Occipital lobe (tissue), 3 donors: ENCODE measurements at places on chromosomes 6 and 20.

- no peak for DNase-seq
Observed at GRCh38 chr20:408843-409696, 971 bp downstream of the RBCK1 start.

DNA sequence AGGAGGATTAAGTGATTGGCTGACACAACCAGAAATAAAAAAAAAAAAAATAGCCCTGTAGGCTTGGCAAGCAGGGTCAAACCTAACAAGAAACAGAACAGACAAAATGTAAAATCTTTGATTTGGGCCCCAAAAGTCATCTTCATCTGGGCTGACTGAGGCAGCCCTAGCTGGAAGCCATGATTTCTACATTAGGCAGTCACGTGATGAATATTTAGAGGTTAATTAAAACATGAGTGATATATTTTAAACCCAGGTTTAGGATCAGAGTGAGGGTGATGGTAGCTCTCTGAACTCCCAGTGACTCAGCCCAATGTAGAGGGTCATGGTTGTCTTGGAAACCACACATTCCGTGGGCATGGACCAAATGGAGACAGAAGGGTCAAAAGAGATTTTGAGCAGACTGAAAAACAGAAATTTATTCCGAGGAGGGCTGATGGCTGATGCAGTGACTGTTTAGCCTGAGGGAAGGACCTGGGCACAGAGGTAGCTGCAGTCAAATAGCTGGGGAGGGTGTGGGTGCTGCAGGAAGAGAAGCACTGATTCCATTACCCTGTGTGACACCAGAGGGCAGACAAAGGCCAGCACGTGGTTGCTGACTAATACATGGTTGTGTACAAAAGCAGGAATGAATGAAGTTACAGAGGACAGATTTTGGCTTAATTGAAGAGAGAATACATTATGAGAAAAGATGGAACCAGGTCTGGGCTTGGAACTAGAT is 573.1 kb upstream of the CHD6 start:
- DNase-seq = no peak

- DNase-seq = no peak
Observed at GRCh38 chr20:48281501-48281900, 496.2 kb upstream of the SULF2 start.

DNA sequence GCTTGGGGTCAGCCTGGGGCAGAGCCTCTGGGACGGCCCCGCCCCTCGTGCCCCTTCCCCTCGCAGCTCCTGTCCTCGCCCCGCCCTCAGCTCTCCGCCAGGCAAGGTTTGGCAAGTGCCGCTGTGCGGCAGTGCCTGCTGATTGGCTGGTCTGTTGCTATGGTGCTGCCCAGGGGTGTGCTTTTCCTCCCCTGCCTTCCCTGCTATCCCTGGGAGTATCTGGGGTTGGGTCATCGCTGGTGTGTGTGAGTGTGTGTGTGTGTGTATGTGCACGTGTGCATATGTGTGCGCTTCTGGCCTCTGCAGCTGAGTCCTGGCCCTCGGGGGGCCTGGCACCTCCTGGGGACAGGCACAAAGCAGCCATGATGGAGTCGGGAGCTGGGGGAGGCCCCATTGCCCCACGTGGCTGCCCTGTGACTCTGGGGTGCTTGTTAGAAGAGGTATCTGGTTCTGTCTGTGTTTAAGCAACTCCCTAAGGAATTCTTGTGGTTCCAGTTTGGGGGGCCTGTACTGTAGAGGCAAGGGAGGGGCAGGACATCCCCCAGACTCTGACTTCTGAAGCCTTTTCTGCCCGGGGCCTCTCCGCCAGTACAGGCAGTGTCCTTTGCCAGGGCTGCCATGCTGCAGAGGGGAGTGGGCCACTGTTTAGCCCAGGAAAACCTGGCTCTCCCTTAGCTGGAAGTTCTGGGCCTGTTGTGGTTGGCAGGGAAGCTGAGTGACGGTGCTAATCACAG is 6.9 kb downstream of the RTEL1 start:
- DNase-seq = peak; percentile 61

GRCh38 chr6:100105919-100106529 is 112.0 kb upstream of the MCHR2 start:
- no peak for DNase-seq

- no peak for DNase-seq
Observed at GRCh38 chr6:7827142-7827541, 83.4 kb downstream of the TXNDC5 start.

DNA sequence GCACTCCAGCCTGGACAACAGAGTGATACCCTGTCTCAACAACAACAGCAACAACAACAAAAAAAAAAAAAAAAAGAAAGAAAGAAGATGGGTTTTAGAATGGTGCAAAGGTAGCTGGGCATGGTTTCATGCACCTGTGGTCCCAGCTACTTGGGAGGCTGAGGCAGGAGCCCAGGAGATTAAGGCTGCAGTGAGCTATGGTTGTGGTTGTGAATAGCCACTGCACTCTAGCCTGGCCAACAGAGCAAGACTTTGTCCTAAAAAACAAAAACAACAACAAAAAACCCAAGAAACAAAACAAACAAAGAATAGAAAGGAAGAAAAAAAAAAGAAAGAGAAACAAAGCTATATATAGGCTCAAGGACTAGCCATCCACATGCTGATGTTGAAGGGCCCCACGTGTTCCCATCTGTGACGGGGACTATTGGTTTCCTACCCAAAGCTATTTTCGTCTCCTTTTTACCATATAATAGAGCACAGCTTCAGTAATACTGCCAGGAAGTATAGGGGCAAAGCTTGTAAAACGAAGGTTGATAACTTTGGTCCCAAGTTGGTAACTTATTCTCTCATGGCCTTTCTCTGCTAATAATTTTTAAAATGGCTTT is 7.9 kb upstream of the EEF1E1 start:
- no peak for DNase-seq

- no peak for DNase-seq
Observed at GRCh38 chr6:134331256-134331655, 13.3 kb upstream of the SGK1 start.

- DNase-seq = no peak
Observed at GRCh38 chr6:150425508-150425907, 56.7 kb downstream of the IYD start.

DNA sequence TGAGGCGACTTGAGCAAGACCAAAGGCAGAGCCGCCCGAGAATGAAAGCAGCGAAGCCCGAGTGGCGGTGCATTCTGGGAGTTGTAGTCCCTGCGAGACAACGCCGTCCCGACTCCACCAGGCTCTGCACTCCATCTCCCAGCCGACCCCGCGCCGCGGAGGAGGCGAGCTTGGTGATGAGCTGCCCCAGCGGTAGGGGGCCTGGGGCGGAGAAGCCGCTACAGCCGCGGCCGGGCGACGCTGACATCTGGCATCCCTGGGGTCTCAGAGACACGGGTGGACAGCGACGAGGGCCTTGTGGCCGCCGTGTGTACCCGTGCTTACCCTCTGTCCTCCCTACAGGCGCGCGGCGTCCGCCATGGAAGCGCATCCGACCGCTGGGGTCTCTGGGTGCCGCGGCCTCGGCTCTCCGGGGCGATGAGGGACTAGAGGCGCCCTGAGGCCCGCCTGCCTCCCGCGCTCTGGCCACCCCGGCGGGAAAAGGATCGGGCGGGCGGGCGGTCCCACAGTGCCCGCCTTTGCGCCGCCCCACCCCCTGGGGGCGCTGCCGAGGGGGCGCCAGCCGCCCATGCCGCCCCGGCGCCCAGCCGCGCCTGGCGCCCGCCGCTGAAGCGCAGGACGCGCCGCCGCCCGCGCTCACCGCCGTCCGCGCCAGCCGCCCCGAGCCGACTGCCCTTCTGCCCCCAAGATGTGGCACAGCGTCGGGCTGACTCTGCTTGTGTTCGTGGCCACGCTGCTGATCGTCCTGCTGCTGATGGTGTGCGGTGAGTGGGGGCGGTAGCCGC is at the start of gene SMIM13:
Gene SMIM13, plus strand, starts transcription at position 209 of the 785 bp plus-strand sequence. Its CDS starts 480 bp downstream, at position 689.
- peak; percentile 98 for DNase-seq

DNA sequence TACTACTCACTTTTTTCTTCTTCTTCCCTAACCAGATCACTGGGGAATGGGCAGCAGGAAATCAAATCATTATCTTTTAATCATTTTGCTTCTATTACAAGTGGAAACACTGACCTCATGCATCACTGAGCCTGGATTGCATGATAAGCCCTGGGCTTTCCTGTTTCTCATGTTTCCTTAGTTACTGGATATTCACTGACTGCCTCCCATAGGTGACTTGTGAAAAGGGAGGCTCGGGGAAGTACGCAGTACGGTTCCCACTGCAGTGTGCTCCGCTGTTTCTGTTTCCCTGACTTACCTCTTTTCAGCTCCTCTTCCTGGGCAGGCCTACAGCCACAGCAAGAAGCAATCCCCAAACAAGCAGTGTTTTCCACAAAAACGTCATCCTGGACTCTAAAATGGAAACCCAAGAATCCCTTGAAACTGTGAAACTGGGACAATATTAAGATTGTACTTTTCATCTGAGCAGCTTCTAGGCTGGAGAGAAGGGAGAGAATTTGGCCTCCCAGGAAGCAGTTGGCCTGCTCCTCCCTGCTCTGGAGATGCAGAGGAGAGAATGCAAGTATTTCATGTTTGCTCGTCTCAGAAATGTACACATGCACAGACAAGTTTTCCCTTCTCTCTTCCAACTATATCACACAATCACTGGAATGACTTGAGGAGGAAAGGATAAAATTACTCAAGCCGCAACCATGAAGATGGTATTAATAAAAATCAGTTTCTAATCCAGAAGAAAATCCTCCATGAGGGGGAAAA is 13.1 kb downstream of the BTNL2 start:
- DNase-seq = no peak

DNA sequence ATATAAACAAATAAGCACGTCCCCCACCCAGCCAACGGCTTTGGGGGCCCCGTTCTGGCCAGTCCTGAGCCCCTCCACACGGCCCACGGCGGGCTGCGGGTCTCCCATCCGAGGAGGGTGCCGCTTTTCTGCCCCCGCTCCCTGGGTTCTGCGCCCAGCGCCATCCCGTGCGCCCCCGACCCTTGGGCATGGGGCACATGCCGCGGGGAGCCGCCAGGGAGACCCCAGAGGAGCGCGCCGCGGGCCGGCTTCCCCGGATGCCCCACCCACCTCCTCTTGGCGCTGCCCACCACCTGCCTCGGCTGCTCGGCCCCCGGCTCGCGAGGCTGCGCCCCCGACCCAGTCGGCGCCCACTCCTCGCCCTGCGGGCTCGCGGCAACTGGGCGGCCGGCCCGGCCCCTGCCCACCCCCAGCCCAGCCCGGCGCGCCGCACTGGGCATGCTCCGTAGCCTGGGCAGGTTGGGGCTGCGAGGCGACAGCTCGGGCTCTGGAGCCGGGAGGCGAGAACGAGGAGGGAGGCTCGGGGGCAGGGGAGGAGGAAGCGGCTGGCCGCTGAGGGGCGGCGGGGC is 570 bp upstream of the PLCB4 start:
- peak; percentile 20 for DNase-seq

GRCh38 chr6:82584194-82584695 is 220.6 kb downstream of the TPBG start:
- DNase-seq = no peak

GRCh38 chr6:158828807-158829206 is 9.6 kb upstream of the EZR start:
- DNase-seq = no peak
